ENCODE measurements at places on chromosomes 11 and 22.

DNA sequence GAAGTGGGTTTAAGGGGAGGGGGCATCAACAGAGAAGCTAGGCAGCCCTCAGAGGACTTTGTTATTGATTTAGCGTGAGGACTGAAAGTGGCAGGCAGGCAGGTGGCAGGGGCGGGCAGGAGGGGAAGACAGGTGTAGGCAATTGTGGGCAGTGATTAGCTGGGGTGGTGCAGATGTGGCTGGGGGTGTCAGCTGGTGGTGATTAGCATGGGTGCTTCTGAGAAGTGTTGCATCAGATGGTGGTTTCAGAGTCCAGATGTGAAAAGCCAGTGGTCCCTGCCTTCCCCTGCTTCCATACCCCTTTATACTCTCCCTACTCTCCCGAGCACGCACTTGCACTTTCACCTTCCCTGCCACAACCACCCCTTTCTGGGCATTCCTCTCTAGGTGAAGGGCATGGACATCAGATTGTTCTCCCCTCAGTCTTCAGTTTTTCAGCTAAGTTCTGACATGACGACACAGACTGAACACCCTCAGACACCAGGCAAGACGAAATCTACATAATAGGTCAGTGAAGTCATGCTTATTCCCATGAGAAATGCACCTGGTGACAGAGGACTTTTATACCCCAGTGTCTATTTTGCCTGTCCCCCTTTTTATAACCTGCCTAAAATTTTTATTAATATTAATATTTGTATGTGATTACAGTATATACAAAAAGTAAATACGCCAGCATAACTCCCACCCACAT is 435.7 kb upstream of the CADM1 start:
- DNase-seq = no peak

- no peak for DNase-seq
Measured at GRCh38 chr22:50218153-50218995, 17.6 kb downstream of the SELENOO start.

DNA sequence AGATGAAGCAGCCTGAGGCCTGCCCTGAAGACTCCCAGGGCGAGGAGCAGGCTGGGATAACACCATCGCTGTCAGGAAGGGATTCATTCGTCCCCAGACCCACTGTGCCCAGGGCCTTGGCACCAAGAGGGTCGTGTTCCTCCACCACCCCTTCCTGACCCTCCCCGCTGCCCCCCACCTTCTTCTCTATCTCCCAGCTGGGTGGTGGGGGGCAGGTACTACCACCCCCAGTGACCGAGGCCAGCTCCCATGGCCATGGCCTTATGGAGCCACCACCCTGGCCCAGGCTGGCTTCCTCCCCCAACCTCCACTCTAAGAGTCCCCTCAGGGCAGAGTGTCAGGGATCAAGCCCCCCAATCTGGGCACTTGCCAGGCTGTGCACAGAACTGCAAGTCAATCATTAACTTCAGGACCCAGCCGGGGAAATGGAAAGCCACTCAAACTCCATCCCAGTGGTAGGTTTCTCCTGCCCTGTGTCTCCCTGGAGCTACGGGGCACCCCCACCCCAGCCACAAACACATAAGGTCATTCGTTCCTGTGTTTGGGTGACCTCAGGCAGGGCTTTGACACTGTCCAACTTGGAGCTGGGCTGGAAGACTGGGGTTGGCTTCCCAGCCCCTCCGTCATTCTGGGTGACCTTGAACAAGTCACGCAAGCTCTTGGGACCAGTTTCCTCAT is 33.3 kb upstream of the WNT11 start:
- DNase-seq = no peak

GRCh38 chr11:44633641-44634040 is 68.2 kb downstream of the CD82 start:
- DNase-seq = no peak

GRCh38 chr11:66720223-66720898 is 8.7 kb downstream of the SPTBN2 start:
- DNase-seq = no peak

DNA sequence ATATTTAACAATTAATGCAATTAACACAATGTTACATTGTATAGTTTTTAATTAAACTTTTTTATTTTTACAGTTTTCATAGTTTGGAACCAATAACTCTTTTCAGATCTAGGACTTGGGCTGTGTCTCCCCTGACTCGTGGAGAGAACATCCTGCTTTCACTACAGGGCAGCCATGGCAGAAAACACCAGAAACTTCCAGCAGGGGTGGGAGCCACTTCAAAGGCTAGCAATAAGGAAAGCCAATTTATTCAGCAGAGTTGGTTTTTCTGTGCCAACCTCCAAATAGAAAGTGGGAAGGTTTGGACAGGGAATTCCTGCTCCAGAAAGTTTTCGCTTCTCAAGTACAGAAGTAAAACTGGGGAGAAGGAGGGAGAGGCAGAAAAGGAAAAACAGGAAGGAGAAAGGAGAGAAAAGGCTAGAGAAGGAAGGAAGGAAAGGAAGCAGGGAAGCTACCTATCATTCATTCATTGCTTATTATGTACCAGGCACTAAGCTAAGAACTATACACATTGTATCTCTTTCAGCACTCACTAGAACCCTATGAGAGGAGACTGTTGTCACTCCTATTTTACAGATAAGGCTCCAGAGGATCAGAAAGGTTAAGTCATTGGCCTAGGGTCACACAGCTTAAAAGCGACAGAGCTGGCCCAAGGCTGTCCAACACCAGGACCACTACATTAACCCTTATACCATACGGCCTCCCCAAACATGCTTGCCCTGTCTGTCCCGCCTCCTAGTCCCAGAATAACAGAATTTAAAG is 54.8 kb upstream of the CREB3L1 start:
- no peak for DNase-seq

DNA sequence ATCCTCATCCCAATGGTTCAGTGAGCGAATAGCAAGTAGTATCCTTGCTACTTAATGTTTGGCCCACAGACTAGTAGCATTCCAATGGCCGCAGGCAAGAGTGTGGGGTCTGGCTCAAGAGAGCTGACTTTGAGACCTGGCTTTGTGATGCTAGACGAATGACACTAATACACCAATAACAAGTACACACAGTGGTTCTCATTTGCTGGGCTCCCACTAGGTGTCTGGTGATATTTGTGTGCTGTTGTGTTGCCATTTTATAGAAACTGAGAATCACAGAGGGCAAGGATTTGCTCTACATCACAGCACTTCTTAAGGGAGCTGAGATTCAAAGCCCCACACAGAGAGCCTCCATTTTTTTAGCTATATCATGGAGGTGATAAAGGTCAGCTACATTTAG is 351.2 kb downstream of the TENM4 start:
- DNase-seq = no peak

- no peak for DNase-seq
Measured at GRCh38 chr11:34387653-34388052, 29.8 kb upstream of the ABTB2 start.

- DNase-seq = no peak
Measured at GRCh38 chr11:117502015-117502778, 174.5 kb downstream of the CEP164 start.

DNA sequence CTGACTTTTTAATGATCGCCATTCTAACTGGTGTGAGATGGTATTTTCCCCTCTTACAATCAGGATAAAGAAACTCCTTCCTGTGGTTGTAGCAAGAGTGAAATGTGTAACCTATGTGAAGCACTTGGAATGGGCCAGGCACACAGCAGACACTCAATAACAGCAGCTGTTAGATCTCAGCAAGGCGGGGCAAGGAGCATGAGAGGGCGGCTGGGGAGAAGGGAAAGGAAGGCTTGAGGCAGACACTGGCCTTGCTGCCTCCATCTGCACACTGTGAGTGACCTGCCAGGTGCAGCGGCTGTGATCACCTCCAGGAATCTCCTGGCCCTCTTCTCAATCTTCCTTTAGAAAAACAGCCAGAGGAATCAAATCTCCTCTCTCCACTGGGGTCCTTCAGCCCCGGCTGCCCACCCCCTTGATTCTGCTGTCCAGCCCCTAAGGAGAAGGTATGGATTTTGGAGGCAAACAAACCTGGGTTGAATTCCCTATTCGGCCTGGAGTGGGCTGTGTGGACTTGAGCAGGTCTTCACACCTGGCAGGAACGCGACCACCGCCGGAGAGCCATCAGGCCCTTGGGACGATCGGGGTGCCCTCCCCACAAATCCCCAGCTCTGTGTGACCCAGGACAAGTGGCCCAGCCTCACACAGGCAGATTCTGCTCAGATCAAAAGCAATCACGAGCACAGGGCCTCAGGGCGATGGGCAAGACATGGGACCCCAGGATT is 49.0 kb downstream of the RPUSD4 start:
- no peak for DNase-seq

DNA sequence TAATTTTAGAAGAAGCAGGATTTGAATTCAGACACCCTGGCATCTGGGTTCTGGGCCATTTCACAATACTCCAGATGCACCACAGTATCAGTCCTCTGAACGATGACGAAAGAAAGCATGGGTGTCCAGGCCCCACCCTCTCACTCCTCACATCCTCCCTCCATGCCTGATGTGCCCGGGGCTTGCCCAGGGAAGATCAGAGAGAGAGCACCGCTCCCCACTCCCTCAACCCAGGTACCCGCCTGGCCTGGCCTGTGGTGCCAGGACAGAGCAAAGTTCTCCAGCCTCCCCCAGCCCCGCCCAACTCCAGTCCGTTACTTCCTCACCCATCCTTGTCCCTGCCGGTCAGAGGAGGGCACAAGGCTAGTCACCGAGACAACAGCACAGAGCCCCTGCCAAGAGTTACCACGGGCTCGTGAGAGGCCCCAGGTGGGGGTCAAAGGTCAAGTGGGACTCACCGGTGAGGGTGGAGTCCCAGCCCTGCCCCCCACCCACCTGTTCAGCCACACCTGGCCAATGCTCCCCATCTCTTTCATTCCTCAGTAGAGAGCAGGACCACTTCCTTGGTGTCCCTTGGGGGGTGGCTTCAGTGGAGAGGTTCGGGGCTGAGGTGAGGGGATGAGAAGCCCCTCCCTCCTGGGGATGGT is 8.1 kb downstream of the BCL9L start:
- no peak for DNase-seq

DNA sequence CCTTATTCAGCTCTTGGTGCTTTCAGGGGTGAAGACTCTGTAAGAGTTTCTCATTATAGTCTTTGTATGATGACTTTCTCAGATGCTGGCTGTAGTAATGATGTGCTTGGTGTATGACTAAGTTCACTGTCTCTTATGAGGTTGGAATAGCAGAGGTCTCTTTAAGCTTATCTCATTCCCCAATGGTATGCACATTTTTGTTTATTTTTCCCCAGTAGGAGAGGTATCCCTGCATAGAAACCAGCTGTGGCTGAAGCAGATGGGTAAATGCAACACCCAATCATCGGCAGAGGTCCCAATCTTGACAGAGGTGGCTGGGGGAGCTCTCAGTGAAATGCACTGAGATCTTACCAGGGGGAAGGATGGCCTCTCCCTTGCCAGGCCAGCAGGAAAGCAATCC is 34.6 kb downstream of the BBOX1 start:
- no peak for DNase-seq

GRCh38 chr11:45860348-45860747 is 13.1 kb downstream of the CRY2 start:
- DNase-seq = no peak
